ENCODE measurements at places on chromosomes 6 and 20.

DNA sequence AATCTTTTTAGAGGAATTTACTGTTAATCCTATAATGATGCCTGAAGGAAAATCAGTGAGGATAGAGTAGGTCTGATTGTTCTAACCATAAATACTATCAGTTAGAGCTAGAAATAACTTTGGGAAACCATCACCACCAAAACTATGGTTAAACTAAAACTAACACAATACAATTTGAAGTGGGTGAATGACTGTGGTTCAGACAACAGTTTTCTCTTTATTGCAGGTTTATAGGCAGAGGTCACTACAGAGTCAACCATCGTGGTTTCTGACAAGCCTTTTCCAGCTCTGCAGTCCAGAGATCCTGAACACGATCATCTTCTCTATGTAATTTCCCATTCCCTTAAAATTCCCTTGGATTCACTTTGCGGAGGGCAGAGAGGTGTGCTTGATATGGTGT is 134.3 kb downstream of the IBTK start:
- DNase-seq = no peak

- peak; percentile 34 for DNase-seq
Measured at GRCh38 chr20:58447511-58448391, 58.7 kb downstream of the VAPB start.

- DNase-seq = no peak
Measured at GRCh38 chr6:6362056-6362840, 41.8 kb upstream of the F13A1 start.

- DNase-seq = no peak
Measured at GRCh38 chr6:81988446-81988845, 236.0 kb upstream of the TENT5A start.

DNA sequence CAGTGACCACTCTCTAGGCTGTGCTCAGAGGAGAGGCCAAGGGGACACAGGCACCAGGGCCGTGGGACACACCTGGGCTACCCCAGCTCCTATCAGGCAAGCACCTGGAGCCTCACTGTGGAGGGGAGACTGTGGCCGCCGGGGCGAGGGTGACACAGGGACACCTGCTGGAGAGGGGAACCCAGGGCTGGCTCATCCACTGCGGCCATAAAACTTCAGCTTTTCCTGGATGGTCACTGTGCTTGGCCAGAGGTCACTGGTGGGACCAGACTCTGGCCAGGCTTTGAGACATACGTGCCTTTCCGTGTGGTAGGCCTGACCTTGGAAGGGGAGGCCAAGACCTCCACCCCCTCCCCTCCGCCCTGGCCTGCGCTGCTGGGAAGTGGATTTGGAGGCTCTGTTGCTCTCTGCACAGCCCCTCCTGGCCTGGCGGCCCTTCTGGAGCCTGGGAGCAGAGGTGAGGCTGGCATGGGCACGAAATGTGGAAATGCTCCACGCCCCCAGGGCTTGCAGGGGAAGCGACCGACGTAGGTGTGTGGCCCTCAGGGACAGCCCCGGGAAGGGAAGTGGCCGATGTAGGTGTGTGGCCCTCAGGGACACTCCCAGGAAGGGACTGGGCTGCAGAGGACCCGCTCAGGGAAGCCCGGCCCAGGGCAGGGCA is 42.9 kb upstream of the BHLHE23 start:
- no peak for DNase-seq

DNA sequence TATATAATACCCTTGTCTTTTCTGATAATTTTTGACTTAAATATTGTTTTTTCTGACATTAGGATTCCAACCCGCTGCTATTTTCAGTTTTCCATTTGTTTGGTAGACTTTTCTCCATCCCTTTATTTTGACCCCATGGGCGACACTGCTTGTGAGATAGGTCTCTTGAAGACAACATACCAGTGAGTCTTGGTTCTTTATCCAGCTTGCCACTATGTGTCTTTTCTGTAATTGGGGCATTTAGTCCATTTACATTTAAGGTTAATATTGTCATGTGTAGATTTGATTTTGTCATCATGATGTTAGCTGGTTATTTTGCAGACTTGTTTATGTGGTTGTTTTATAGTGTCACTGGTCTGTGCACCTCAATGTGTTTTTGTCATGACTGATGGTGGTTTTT is 67.7 kb upstream of the IRAK1BP1 start:
- DNase-seq = no peak

DNA sequence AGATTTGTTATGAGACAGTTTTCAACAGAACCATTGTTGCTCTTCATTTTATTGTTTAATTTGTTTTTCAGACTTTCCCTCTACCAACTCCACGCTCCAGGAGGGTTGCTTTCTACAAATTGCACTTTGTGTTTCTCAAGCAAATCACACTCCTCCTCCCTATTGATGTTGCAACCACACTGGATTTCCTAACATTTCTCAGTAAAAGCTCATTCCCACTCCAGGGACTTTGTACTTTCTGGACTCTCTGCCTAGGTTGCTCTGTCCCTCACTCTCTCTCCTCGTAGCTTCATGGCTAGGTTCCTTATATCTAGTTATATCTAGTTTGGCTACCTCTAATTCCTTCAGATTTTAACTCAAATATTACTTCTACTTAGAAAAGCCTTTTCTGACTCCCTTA is 20.3 kb downstream of the PGK2 start:
- no peak for DNase-seq

- no peak for DNase-seq
Measured at GRCh38 chr6:161540532-161540931, 266.7 kb upstream of the AGPAT4 start.

- no peak for DNase-seq
Measured at GRCh38 chr6:146709036-146709622, 110.4 kb downstream of the ADGB start.

DNA sequence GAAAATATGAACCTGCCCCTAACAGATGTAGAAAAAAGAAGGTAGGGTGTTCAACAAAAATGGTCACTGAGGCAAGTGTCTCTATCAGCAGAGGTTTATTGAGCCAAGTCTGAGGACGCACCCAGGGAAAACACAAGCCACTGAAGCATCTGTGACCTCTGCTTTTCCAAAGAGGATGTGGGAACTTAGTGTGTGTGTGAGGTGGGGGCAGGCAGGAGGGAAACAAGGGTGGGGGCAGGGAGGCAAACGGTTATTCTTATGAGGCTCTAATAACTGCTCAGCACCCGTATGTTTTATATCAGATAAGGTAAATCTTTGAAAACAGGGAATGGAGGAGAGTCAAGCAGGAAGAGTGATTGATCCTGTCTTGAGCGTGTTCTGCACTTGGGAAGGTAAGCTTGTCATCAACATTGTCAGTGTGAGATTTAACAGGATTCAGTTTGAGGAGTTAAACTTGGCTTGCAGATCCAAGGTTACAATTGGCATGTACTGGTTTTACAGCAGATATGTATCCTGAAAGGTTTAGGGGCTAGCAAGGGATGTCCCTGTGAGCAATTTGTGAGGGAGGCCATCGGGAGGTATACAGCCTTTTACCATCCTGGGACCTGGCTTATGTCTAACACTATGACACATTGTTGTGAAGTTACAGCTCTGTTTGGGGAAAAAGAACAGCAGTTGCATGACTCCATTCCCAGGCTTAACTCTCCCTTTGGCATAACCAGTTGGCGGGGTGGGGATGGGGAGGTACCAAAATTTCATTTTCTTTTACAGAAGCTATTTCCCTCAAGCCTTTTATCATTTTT is 33.7 kb downstream of the NINL start:
- DNase-seq = no peak

GRCh38 chr20:34512955-34513419 is 3.2 kb upstream of the DYNLRB1 start:
- no peak for DNase-seq

DNA sequence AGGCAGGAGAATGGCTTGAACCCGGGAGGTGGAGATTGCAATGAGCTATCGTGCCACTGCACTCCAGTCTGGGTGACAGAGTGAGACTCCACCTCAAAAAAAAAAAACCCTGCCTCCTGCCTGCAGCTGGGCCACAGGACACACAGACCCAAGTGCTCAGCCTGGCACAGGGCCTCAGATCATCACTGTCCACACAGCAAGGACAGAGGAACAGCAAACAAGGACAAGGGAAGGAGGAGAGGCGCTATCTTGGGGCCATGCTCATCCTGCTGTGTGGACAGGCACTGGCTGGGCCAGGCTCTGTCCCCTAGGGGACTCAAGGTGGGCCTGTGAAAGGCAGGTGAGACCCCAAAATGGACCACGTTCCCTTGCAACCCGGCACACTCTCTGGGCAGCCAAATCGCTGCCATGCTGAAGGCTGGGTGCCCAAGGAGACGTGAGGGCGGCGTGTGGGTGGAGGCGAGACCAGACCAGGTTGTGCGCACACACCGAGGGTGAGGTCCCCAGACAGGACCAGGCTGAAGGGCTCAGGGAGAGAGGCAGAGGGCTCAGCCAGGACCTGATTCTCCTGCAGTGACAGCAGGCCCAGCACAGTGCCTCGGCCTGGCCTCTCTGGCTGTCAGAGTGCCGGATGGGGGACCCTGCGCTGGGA is 9.1 kb downstream of the UCKL1 start:
- no peak for DNase-seq

DNA sequence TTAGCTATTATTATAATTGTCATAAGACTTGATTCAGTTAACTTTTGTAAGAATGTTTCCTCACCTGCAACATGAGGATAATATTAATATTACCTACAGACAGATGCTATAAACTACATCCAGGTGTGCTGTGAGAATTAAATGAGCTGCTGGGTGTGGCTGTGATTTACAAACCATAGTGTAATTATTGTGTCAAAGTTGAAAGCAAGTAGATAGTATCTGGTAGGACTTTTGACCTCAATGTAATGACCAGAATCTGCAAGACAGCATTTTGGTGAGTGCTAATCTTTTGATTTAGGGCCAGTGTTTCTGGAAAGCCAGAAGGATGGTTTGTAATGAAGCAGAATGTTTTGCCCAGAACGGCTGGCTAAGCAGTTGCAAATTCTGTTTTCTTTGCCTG is 162.5 kb downstream of the TRMT11 start:
- DNase-seq = no peak

DNA sequence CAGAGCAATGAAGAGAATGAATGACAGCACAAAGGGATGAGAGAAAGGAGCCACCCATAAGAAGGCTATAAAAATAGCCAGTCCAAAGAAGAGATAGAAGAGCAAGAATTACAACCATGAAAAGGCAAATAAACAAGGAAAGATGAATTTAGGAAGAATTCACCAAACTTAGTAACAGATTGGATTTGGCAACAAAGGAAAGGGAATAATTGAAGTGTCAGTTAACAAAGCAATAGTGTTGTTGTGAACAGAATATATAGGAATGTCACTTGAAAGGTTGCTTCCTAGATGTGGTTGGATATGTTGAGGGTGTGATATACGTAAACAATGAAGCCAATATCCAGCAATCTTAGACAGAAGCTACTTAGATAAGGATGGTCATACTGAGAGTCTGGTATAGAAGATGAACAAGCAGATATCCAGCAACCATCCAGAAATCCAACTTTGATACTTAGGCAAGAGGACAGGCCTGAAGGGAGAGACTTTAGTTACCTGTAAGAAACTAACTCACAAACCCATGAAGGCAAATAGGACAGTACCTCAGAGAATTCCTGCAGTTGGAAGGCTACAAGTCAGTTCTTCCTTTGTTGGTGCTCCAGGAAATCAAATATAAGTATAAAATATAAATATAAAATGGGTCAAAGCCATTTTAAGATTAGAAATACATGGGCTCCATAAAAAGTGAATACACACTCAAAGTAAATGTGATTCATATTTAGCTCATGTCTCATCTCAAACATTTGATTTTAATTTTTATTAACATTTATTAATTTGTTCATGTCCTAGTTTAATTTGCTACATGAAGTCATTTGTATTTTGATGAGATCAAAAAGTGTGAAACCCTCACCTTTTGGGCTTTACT is 106.5 kb downstream of the HFE start:
- no peak for DNase-seq

- no peak for DNase-seq
Measured at GRCh38 chr6:39330057-39330456, 7.6 kb upstream of the KCNK16 start.
